ENCODE measurements at places on chromosomes 5 and 9. TPM values are rescaled to one million over a fixed set of nuclear protein-coding genes. Genes with fewer than 3 reads are reported as not detected.

The TMC1 gene
- total RNA-seq = 0.02 TPM

The PHYHD1 gene
- 0.20 TPM for total RNA-seq

The C9orf50 gene
- total RNA-seq = not detected

The BARHL1 gene
- 0.03 TPM for total RNA-seq

The DNAH5 gene
- total RNA-seq = 1.9 TPM

The JMY gene
- 3.1 TPM for total RNA-seq

The NDUFB6 gene
- total RNA-seq = 109 TPM

The SQSTM1 gene
- 838 TPM for total RNA-seq

The RALGPS1 gene
- total RNA-seq = 1.6 TPM

The ANKRD31 gene
- total RNA-seq = 0.06 TPM

The OR1N2 gene
- not detected for total RNA-seq

The PDE8B gene
- 2.0 TPM for total RNA-seq

The COL23A1 gene
- not detected for total RNA-seq

The PCDHB16 gene
- 0.09 TPM for total RNA-seq

The ABITRAM gene
- 20.0 TPM for total RNA-seq

The CER1 gene
- total RNA-seq = not detected

The PCDHB9 gene
- total RNA-seq = 0.09 TPM

The PCDHB7 gene
- total RNA-seq = 0.03 TPM

The SLCO6A1 gene
- total RNA-seq = not detected

The TAF11L5 gene
- not detected for total RNA-seq

The WDR38 gene
- total RNA-seq = 0.14 TPM

The THBS4 gene
- total RNA-seq = 0.06 TPM

The CSF2 gene
- 0.23 TPM for total RNA-seq

The SPDL1 gene
- total RNA-seq = 47.2 TPM

The FOXD4L5 gene
- 0.06 TPM for total RNA-seq

The APBA1 gene
- 0.28 TPM for total RNA-seq

The PLEKHG4B gene
- total RNA-seq = 1.8 TPM

The NUTM2F gene
- not detected for total RNA-seq

The PPP3R2 gene
- not detected for total RNA-seq

The SLC27A4 gene
- 37.3 TPM for total RNA-seq

The PCDHGC4 gene
- not detected for total RNA-seq

The OTP gene
- 0.09 TPM for total RNA-seq

The SPATA31E1 gene
- total RNA-seq = 0.01 TPM

The CCDC152 gene
- total RNA-seq = not detected

The ENTPD2 gene
- 4.7 TPM for total RNA-seq

The HMMR gene
- total RNA-seq = 24.9 TPM

The CCL28 gene
- 0.06 TPM for total RNA-seq

The CAMK2A gene
- 0.69 TPM for total RNA-seq

The WNT8A gene
- total RNA-seq = not detected

The RLN1 gene
- total RNA-seq = not detected

The PHF24 gene
- total RNA-seq = 0.09 TPM

The TLE1 gene
- total RNA-seq = 80.1 TPM

The CATSPER3 gene
- 0.15 TPM for total RNA-seq

The ANKRD33B gene
- 10.5 TPM for total RNA-seq

The ZNF462 gene
- total RNA-seq = 3.6 TPM

The CAPSL gene
- not detected for total RNA-seq

The IFNA13 gene
- total RNA-seq = not detected

The EQTN gene
- not detected for total RNA-seq

The ZDHHC21 gene
- total RNA-seq = 2.7 TPM

The PRSS3 gene
- total RNA-seq = 8.7 TPM

The DENND4C gene
- 20.5 TPM for total RNA-seq

The PTGS1 gene
- 1.6 TPM for total RNA-seq

All from A549 treated with AZD2906 at 1 μM for 4 hours (cell line).